ENCODE measurements at places on chromosomes 16 and 17.

DNA sequence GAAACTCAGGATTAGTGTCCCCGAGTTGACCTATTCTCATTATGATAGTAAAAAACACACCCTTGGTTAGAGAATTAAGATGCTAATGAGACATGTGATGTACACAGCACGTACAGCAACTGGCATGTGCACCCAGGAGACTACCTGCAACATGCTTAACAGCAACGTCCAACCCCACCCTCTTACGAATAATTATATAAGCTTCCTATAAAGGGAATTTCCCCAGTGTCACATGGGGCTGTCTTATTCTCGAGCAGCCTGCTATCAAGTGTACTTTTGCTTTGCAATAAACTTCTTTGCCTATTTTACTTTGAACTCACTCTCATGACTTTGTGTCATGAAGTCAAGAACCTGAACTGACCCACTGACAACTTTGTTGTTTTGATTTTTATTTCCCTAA, 62.4 kb upstream of the PMFBP1 start:
- DNase-seq, result no peak

GRCh38 chr17:78971756-78972506, 7.8 kb downstream of the LGALS3BP start:
- no peak for DNase-seq

DNA sequence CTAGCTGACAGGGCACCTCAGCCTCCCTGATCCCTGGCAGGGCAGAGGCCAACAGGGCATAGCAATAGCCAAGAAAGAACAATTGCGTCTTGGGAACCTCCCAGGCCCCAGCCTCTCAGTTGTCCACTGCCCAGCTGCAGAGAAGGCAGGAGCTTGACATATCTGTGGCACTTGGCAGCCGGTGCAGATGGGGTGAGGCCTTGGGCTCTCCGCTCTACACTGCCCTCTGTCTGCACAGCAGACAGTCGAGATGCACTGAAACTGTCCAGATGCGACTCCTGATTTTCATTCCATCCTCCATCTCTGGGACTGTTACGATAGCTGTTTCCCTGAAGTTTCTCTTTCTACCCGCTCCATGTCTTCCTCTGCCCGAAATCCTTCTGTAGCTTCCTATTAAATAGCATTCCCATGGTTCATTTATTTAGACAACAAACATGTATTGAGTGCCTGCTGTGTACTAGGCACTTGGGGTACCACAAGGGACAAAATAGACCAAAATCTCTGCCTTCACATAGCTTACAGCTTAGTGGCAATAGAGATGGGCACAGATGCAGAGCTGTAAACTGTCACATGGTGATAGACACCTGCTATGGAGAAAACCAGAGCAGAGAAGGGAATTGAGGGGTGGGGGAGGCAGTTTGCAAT, 3.3 kb downstream of the POLR3E start:
- DNase-seq, result no peak

- no peak for DNase-seq
These were observed 652 bp downstream of the VPS35L start for GRCh38 chr16:19555938-19556771.

GRCh38 chr16:4593086-4593485, 21.6 kb downstream of the UBALD1 start:
- no peak for DNase-seq

DNA sequence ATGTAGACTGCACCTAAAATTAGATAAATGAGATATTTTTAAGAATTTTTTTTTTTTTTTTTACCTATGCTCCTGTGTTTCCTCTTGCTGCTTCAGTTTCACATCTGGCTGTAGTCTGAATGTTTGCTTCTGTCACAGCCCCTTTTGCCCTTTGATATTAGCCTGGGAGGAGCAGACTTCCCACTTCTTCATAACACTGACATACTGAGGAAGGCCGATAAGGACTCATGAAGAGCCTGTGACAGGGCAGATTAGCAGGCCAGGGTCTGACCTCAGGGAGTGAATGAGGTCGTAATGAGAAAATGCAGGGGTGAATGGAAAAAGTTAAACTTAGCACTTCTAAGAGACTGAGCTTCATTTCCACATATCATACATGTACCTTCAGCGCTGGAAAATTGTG, at the start of gene SLFN14:
TSS of gene SLFN14 (minus strand) at position 117 of the 400 bp plus-strand sequence. CDS start 2,757 bp downstream, outside the sequence.
- DNase-seq, result no peak

GRCh38 chr17:40026816-40027613, 11.8 kb downstream of the CSF3 start:
- DNase-seq, result no peak

GRCh38 chr17:64455993-64456885, 7.3 kb downstream of the MILR1 start:
- DNase-seq, result no peak

- DNase-seq, result no peak
These were observed 581 bp downstream of the PRKCA start for GRCh38 chr17:66302761-66303626.

DNA sequence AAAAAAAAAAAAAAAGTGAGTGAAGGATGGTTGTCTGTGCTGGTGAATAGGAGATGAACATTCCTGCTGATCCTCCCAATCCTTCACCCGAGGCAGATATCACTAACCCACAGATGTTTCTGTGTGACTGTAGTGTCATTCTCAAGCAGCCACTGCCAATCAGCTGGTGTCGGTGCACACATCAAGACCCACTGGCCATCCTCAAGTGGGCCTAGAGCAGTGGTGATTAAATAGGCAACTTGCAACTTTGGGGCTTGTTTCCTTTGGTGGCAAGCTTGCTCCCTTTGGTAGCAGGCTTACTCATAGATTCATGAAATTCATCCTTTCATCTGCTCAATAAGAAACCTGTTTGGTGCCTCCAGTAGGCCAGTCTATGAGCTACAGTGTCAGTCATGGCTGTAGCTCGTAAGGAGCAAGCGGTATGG, 51.1 kb upstream of the LGALS9 start:
- DNase-seq, result no peak

- no peak for DNase-seq
These were observed 14.2 kb downstream of the ATP6V0A1 start for GRCh38 chr17:42472709-42473521.

DNA sequence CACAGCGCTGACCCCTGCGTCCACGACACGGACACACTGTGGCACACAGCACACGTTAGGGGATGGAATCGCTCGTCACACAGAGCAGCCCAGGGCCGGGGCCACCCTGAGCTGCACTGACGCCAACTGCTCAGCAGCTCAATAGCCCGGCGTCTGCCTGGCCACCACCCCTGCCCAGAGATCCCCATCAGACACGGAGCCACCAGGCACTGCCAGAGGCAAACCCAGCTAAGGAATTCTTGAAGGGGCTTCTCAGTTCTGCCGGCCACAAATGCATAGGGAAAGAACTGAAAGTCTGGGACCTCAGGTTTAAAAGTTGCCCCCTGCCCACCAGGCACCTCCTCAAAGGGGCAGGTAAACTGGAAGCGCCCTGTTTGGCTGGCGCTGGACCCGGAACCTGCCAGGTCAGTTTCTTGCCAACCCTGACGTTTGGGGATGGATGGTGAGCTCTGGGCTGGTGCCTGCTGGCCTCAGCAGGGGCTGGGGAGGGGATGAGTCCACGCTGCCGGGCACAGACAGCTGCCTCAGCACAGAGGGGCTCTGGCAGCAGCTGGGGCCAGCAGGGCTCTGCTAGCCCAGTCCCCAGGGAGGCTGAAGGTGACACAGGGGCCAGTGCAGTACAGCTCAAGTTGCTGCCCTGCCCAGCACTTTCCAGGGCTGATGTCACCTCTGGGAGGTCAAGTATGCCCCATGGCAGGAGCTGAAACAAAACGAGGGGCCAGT, 33.2 kb downstream of the TIMM22 start:
- DNase-seq, result no peak

GRCh38 chr17:39661744-39662541, 3.2 kb upstream of the TCAP start:
- DNase-seq, result no peak

- DNase-seq, result no peak
These were observed 84.9 kb upstream of the CBX4 start for GRCh38 chr17:79923974-79924638.

DNA sequence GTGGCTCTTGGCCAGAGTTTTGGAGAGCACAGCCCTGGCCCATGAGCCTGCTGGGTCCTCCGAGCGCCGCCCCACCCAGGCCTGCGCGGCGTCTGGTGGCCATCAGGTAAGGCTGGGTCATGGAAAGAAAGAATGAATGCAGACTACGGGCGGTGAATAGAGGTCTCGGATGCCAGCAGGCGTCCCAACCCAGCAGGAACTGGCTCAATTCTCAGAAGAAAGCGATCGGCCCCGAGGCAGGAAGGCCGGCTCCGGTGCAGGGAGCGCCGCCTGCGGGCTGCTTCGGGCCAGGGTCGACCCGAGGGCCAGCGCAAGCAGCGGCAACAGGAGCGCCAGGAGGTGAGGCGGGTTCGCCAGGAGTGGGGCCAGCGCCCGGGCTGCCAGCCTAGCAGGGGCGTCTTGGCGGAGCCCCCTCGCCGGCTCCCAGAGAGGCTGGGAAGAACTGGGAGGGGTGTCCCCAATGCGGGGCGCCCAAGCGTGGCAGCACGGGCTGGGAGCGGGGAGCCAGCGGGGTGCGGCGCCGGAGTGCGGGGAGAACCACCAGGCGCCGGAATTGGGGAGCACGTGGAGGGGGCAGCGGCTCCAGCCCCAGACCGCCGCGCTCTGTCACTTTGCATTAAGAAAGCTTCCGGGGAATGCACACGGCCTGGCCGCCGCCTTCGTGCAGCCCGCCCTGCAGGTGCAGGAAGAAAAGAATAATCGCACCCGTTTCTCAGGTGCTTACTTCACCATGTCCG, 7.1 kb upstream of the TMC5 start:
- DNase-seq, result no peak

GRCh38 chr17:64599187-64599676, 62.9 kb downstream of the SMURF2 start:
- DNase-seq, result no peak

DNA sequence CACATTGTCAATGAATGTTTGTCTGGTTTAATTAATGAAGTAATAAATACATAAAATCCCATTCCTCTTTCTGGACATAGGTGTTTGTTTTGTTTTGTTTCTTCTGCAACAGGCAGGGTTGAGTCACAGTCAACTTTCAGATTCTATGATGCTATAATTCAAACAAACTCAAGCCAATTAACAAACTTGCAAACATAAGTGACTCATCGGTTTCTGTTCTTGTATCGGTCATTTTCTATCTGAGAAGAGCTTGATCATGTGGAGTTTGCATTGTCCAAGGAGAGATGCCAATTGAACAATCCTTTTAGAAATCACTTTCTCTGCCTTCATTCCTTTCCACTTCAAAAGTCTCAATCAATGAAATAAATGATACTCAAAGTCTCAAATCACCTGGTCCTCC, 294.2 kb upstream of the C16orf82 start:
- no peak for DNase-seq

GRCh38 chr16:27102701-27103575, 36.2 kb downstream of the C16orf82 start:
- DNase-seq, result no peak

DNA sequence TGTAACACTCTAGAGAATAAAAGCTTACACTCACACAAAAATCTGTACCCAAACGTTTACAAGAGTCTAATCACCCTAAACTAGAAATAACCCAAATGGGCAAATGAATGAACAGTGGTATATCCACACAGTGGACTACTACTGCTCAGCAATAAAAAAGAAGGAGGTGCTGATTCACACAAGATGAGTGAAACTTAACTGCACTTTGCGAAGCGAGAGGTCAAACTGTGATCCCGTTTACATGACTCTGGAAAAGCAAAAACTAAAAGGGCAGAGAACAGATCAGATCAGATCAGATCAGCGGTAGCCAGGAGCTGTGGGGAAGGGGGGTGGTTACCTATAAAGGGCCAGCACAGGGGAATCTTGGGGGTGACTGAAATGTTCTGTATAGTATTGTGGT, 113.4 kb downstream of the TRIM37 start:
- no peak for DNase-seq

- no peak for DNase-seq
These were observed 5.9 kb downstream of the CCDC154 start for GRCh38 chr16:1438229-1439057.

DNA sequence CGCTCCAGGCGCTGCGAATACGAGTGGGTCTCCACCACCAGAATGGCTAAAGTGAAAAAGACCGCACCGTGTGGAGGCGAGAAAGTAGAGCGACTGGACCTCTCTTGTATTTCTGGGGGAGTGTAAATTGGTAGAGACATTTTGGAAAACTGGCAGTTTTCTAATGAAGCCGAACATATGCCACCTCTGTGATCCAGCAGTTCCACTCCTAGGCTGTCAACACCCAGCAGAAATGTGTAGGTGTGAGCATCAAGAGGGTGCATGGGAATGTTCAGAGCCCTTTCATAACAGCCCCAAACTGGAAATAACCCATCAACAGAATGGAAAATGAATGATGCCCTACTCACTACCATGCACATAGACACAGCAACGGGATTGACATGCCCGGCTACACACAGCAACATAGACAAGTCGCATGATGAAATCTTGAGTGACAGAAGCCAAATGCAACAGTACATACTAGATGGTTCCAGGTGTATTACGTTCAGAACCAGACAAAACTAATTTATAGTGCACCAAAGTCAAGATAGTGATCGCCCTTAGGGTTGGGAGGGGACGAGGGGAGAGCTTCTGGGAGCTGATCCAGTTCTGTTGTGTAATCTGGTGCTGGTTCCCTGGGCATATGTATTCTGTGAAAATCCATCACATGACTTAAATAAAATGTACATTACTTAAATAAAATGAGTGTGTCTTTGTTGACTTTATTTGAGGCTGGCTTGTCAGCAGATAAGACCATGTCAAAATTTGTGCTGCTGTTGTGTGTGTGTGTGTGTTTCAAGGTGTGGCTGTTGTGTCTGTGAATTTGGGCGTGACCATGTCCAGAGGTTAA, 877 bp upstream of the BCL7C start:
- DNase-seq, result no peak

DNA sequence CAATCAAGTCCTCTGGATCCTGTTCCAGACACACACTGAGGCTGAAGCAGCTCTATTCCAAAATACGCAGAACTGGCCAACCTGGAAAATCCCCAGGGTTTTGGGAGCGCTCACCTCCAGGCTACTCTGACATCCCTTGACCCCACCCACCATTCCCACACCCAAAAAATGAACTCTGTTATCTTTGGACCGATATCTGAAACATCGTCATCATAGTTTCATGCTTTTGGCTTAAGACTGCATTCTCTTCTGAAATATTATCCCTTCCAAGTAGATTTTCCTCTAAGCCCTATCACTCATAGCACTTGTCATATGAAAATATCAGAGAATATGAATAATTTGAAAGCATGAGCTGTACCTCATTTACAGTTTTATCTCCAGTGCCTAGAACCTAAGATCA, 34.7 kb downstream of the VAT1L start:
- DNase-seq, result no peak

DNA sequence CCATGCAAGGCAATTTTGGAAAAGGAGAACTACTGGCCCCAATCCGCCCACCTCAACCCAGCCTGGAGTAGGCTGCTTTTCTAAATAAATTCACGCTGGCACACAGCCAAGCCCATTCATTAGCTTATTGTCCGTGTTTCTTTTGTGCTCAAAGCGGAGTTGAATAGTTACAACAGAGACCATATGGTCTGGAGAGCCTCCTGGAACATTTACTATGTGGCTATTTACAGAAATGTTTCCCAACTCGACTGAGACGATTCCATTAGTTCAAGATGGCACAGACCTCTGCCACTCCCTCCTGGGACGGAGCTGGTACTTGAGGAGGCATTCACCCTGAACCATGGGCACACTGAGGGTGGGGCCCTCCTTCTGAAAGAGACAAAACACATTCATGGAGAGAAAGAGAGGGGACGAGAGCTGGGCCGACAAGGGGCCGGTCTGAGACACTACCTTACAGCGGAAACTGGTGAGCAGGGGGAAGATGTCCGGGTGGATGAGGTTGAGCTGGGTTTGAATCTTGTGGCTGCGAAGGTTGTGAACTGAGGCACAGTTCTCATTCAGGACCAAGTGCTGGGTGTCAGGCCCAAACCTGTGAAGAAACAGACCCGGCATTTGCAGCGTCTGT, 15.7 kb downstream of the ELAC2 start:
- no peak for DNase-seq

GRCh38 chr17:76085731-76086366, 6.9 kb downstream of the ZACN start:
- DNase-seq, result no peak

Data from NCI-H2081 treated with DMSO at 0.1 percent for 48 hours (cell line).